ENCODE measurements at places on chromosomes 7 and 10.

DNA sequence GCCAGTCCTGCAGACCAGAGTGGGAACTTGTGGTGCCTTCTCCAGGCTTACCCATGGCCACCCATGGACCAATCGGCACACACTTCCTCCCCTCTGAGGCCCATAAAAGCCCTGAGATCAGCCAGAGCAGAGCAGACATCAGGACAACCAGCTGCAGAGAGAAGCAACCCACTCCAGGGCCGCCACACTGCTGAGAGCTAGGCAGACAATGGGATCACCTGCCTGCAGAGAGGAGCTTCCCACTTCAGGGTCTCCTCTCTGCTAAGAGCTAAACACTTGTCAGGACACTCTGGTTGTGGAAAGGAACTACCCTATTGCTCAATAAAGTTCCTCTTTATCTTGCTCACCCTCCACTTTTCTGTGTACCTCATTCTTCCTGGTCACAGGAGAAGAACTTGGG lies 34.0 kb downstream of the C7orf25 start:
- H3K4me1 ChIP-seq, result no peaks in the 10 kb centered on the region
- H3K36me3 ChIP-seq, result no peaks in the 10 kb centered on the region
- H3K27ac ChIP-seq, result no peak overlapping the region
- no peak overlapping the region for H3K4me3 ChIP-seq

DNA sequence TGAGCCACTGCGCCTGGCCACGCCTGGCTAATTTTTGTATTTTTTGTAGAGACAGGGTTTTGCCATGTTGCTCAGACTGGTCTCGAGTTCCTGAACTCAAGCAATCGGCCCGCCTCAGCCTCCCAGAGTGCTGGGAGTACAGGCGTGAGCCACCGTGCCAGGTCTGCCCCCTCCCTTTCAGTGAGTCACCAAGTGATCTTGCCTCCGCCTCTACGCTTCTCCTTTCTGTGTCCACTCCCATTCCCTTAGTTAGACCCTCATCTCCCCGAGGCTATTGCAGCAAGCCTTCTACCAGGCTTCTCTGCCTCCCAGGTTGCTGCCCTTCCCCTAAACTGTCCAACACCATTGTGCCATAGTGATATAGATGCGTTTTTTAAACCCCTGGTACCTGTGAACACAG lies 32.9 kb downstream of the CDC123 start:
- peak overlapping the region; percentile 42 for H3K27ac ChIP-seq
- DNase-seq, result no peak
- H3K4me1 ChIP-seq, result peaks cover 11% of the 10 kb centered on the region
- H3K27me3 ChIP-seq, result no peaks in the 10 kb centered on the region
- peaks cover 51% of the 10 kb centered on the region for H3K36me3 ChIP-seq
- H3K4me3 ChIP-seq, result no peak overlapping the region

- H3K27me3 ChIP-seq, result peaks cover 28% of the 10 kb centered on the region
- H3K36me3 ChIP-seq, result no peaks in the 10 kb centered on the region
- H3K4me3 ChIP-seq, result no peak overlapping the region
- no peaks in the 10 kb centered on the region for H3K4me1 ChIP-seq
- no peak for DNase-seq
Observed at GRCh38 chr7:156020566-156020965, 208.3 kb upstream of the SHH start.

DNA sequence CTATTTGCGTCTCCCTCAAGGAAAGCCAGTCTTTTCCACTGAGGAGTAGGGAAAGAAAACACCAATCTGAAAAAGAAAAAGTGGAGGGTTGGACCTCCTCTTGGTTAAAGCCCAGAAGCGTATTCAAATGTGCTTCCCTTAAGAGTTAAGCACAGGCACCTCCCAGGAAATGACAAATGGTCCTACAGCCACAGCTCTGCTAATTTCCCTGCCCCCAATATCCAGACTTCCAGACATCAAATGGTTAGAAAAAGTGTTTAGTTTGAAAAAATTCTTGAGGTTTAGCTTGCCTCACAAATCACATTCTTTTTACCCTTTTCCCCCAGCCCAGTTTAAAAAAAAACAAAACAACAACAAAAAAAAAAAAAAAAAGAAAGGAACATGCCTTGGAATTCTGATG lies 19.0 kb upstream of the COL1A2 start:
- peak overlapping the region; percentile 28 for H3K4me3 ChIP-seq
- DNase-seq, result peak; percentile 93
- peak overlapping the region; percentile 98 for H3K27ac ChIP-seq
- H3K27me3 ChIP-seq, result no peaks in the 10 kb centered on the region
- no peaks in the 10 kb centered on the region for H3K36me3 ChIP-seq

- no peaks in the 10 kb centered on the region for H3K27me3 ChIP-seq
- H3K36me3 ChIP-seq, result no peaks in the 10 kb centered on the region
- H3K27ac ChIP-seq, result no peak overlapping the region
- no peak for DNase-seq
- H3K4me3 ChIP-seq, result no peak overlapping the region
Observed at GRCh38 chr7:15525652-15526263, 36.1 kb downstream of the AGMO start.

DNA sequence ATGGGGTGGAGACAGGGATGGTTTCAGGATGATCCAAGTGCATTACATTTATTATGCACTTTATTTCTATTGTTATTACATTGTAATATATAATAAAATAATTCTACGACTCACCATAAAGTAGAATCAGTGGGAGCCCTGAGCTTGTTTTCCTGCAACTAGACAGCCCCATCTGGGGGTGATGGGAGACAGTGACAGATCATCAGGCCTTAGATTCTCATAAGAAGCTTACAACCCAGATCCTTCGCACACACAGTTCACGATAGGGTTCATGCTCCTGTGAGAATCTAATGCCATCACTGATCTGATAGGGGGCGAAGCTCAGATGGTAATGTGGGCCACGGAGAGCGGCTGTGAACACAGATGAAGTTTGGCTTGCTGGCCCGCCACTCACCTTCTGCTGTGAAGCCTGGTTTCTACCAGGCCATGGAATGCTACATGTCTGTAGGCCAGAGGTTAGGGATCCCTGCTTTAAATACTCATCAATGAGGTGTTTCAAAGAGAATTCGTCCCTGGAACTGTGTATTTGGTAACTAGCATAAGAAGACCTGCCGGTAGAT lies 21.2 kb upstream of the PRKCQ start:
- H3K4me1 ChIP-seq, result no peaks in the 10 kb centered on the region
- H3K27me3 ChIP-seq, result peaks cover 94% of the 10 kb centered on the region
- DNase-seq, result no peak
- no peaks in the 10 kb centered on the region for H3K36me3 ChIP-seq
- no peak overlapping the region for H3K4me3 ChIP-seq
- no peak overlapping the region for H3K27ac ChIP-seq

GRCh38 chr10:71093531-71093930 lies 118.8 kb upstream of the UNC5B start:
- H3K27me3 ChIP-seq, result no peaks in the 10 kb centered on the region
- H3K4me3 ChIP-seq, result no peak overlapping the region
- no peaks in the 10 kb centered on the region for H3K36me3 ChIP-seq

- no peaks in the 10 kb centered on the region for H3K4me1 ChIP-seq
- peak; percentile 69 for DNase-seq
- no peak overlapping the region for H3K27ac ChIP-seq
- H3K36me3 ChIP-seq, result no peaks in the 10 kb centered on the region
- H3K27me3 ChIP-seq, result no peaks in the 10 kb centered on the region
Observed at GRCh38 chr7:74206589-74207120, 3.2 kb upstream of the LAT2 start.

- no peak overlapping the region for H3K27ac ChIP-seq
- H3K4me3 ChIP-seq, result no peak overlapping the region
- H3K36me3 ChIP-seq, result no peaks in the 10 kb centered on the region
- DNase-seq, result no peak
- H3K4me1 ChIP-seq, result no peaks in the 10 kb centered on the region
- no peaks in the 10 kb centered on the region for H3K27me3 ChIP-seq
Observed at GRCh38 chr7:9391221-9391620, 957.8 kb downstream of the NXPH1 start.

- H3K36me3 ChIP-seq, result no peaks in the 10 kb centered on the region
- DNase-seq, result no peak
- no peaks in the 10 kb centered on the region for H3K27me3 ChIP-seq
- no peak overlapping the region for H3K4me3 ChIP-seq
- H3K4me1 ChIP-seq, result no peaks in the 10 kb centered on the region
- no peak overlapping the region for H3K27ac ChIP-seq
Observed at GRCh38 chr10:29966269-29966668, 93.1 kb downstream of the JCAD start.

DNA sequence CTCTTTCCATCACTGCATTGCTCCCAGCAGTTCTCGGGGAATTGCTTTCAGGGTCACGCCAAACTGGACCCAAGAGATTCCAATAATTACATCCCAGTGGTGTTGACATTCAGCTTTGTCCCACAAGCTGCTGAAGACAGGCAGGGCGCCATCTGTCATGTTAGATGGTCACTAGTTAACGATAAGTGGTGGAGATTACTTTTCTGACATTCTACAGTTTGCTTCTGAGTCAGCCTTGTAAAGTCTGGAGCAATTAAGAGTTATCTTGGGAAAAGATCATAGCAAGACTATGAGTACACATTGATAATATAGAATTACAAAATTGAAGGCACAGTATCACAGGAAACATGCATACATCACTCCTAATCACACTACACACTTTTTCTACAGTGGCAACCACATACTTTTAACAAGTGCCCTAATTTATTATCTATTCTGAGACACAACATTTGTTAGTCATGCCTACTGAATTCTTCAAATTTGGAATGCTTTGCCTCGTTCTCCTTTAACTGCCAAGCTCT lies 41.9 kb downstream of the SEMA3C start:
- H3K4me3 ChIP-seq, result no peak overlapping the region
- no peaks in the 10 kb centered on the region for H3K27me3 ChIP-seq
- H3K4me1 ChIP-seq, result no peaks in the 10 kb centered on the region
- H3K27ac ChIP-seq, result no peak overlapping the region
- peak; percentile 77 for DNase-seq

GRCh38 chr10:114806562-114807391 lies 14.8 kb upstream of the FHIP2A start:
- H3K27ac ChIP-seq, result no peak overlapping the region
- H3K4me1 ChIP-seq, result no peaks in the 10 kb centered on the region
- H3K36me3 ChIP-seq, result no peaks in the 10 kb centered on the region
- DNase-seq, result no peak
- H3K27me3 ChIP-seq, result no peaks in the 10 kb centered on the region

GRCh38 chr10:129029851-129030602 lies 437.0 kb upstream of the MGMT start:
- peaks cover 89% of the 10 kb centered on the region for H3K4me1 ChIP-seq
- peak; percentile 65 for DNase-seq
- peak overlapping the region; percentile 92 for H3K27ac ChIP-seq
- no peaks in the 10 kb centered on the region for H3K36me3 ChIP-seq
- no peaks in the 10 kb centered on the region for H3K27me3 ChIP-seq

GRCh38 chr10:878895-879294 lies 52.6 kb downstream of the LARP4B start:
- H3K36me3 ChIP-seq, result peaks cover 32% of the 10 kb centered on the region
- no peak overlapping the region for H3K4me3 ChIP-seq
- H3K27ac ChIP-seq, result no peak overlapping the region
- no peaks in the 10 kb centered on the region for H3K4me1 ChIP-seq
- no peaks in the 10 kb centered on the region for H3K27me3 ChIP-seq

DNA sequence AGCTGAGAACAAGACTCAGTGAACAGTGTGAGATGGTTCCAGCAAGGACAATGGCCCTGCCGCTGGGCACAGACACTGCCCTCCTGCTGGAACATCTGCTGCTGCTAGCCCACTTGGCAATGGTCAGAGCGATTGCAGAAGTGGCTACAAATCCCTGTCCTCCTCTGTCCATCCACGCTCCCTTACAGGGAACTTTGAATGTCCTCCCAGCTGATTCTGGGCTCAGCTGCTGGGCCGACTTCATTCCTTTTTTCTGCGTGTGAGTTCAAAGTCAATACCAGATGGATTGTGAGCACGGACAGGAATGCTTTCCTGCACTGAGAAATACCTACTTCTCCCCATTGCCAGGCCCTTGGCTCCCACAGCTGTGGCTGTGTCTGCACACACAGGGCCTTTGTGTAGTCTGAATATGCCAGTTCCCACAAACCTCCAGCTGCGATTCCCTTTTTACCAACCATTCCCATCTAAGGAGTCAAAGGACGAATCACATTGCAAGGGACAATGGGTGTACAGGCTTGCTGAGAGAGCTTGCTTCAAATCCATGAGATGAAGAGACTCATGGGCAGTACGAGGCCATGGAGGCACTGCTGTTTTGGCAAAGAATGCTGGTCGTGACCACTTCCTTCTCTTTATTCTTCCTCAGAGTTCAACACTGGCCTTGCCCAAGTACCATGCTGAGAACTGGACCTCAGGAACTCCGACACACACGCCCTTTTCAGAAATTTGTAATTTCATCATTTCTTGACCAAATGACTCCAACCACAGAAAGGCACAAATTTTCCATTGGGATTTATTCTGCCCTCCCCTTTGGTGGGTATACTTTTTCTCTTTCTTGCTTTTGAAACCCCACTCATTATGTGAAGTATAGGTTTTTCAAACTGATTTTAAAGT lies 44.2 kb downstream of the BPGM start:
- no peaks in the 10 kb centered on the region for H3K36me3 ChIP-seq
- peaks cover 6% of the 10 kb centered on the region for H3K4me1 ChIP-seq
- no peaks in the 10 kb centered on the region for H3K27me3 ChIP-seq
- H3K27ac ChIP-seq, result no peak overlapping the region

- no peaks in the 10 kb centered on the region for H3K36me3 ChIP-seq
- H3K27ac ChIP-seq, result no peak overlapping the region
- H3K4me3 ChIP-seq, result no peak overlapping the region
- H3K4me1 ChIP-seq, result no peaks in the 10 kb centered on the region
- no peak for DNase-seq
Observed at GRCh38 chr10:69839696-69840345, 38.1 kb downstream of the COL13A1 start.

- H3K27me3 ChIP-seq, result no peaks in the 10 kb centered on the region
- H3K36me3 ChIP-seq, result peaks cover 88% of the 10 kb centered on the region
- no peak overlapping the region for H3K4me3 ChIP-seq
Observed at GRCh38 chr7:2376351-2377154, 21.9 kb downstream of the EIF3B start.

GRCh38 chr10:27612551-27613035 lies 108.5 kb downstream of the RAB18 start:
- H3K27ac ChIP-seq, result no peak overlapping the region
- H3K4me3 ChIP-seq, result no peak overlapping the region
- no peaks in the 10 kb centered on the region for H3K4me1 ChIP-seq
- DNase-seq, result no peak
- no peaks in the 10 kb centered on the region for H3K36me3 ChIP-seq

DNA sequence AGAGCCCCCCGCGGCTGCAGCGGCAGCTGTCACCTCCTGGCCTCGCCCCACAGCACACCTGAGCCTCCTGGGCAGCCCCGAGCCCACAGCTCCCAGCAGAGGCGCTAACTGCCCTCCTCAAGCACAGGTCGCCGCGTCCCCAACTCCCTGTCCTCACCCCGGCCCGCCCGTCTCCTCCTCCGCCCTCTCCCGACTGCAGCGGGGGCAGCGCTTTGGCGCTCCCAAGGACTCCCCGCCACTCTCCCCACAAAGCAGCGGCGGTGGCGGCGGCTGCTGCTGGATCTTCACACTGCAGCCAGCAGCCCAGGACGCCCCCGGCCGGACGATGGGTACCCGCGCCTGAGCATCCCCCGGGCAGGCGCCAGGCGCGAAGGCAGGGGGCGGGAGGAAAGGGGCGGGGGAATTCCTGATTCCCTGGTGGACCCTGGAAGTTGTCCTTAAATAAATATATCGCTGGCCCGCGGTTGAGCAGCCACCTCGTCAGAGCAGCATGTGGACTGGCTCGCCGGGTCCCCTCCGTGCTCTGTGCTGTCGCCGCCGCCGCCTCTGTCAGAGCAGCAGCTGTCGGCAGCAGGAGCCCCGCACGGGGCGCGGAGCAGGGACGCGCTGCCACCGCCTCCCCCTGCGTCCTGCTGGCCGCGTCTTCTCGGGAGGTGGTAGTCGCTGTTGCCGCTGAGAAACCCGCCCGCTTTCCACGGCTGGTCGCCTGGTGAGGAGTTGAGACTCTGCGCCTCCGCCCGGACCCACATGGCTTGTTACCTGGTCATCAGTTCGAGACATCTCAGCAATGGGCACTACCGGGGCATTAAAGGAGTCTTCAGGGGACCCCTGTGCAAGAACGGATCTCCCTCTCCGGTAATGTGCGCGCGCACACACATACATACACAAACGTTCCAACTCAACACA lies at the start of gene ZNF804B:
Gene ZNF804B (plus strand): TSS at position 471 of the 906 bp plus-strand sequence. CDS start 277 bp downstream, at position 748.
- no peak for DNase-seq
- H3K4me3 ChIP-seq, result no peak within 1 kb of the TSS
- peaks cover 85% of the 10 kb centered on the region for H3K27me3 ChIP-seq
